Vein endothelial cell (primary cell): ENCODE measurements at places on chromosomes 7 and 10. TPM values are rescaled to one million over a fixed set of nuclear protein-coding genes. Genes with fewer than 3 reads are reported as not detected.

The WEE2 gene
- total RNA-seq = not detected in 2 replicates

The DMBT1 gene
- total RNA-seq = not detected in 2 replicates

The SLC13A1 gene
- total RNA-seq = not detected in 2 replicates

The TMEM273 gene
- 4.6 and 24.1 TPM in 2 replicates for total RNA-seq

The OGDHL gene
- 0.19 and 0.33 TPM in 2 replicates for total RNA-seq

The STEAP1 gene
- 23.2 and 39.6 TPM in 2 replicates for total RNA-seq

The TMEM213 gene
- not detected in 2 replicates for total RNA-seq

The OR2A7 gene
- not detected in 2 replicates for total RNA-seq

The MET gene
- total RNA-seq = 103 and 106 TPM in 2 replicates

The ZC3HAV1 gene
- total RNA-seq = 58.1 and 60.5 TPM in 2 replicates

The YWHAG gene
- total RNA-seq = 188 and 211 TPM in 2 replicates

The DRGX gene
- total RNA-seq = not detected in 2 replicates

The SOSTDC1 gene
- not detected in 2 replicates for total RNA-seq

The EIF5AL1 gene
- 1.3 TPM in 2 replicates for total RNA-seq

The CNPY1 gene
- not detected in 2 replicates for total RNA-seq

The HOXA7 gene
- total RNA-seq = 5.1 and 5.6 TPM in 2 replicates
